ENCODE measurements at places on chromosomes 7 and 10.

DNA sequence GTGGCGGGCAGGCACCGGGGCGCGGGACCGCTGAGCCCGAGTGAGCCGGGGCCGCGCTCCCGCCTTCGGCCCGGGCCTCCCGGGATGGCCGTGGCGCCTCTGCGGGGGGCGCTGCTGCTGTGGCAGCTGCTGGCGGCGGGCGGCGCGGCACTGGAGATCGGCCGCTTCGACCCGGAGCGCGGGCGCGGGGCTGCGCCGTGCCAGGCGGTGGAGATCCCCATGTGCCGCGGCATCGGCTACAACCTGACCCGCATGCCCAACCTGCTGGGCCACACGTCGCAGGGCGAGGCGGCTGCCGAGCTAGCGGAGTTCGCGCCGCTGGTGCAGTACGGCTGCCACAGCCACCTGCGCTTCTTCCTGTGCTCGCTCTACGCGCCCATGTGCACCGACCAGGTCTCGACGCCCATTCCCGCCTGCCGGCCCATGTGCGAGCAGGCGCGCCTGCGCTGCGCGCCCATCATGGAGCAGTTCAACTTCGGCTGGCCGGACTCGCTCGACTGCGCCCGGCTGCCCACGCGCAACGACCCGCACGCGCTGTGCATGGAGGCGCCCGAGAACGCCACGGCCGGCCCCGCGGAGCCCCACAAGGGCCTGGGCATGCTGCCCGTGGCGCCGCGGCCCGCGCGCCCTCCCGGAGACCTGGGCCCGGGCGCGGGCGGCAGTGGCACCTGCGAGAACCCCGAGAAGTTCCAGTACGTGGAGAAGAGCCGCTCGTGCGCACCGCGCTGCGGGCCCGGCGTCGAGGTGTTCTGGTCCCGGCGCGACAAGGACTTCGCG lies 534 bp downstream of the FZD9 start:
- peak; percentile 34 for ATAC-seq

- ATAC-seq = peak; percentile 92
Observed at GRCh38 chr7:24963218-24963617, 16.8 kb downstream of the OSBPL3 start.

DNA sequence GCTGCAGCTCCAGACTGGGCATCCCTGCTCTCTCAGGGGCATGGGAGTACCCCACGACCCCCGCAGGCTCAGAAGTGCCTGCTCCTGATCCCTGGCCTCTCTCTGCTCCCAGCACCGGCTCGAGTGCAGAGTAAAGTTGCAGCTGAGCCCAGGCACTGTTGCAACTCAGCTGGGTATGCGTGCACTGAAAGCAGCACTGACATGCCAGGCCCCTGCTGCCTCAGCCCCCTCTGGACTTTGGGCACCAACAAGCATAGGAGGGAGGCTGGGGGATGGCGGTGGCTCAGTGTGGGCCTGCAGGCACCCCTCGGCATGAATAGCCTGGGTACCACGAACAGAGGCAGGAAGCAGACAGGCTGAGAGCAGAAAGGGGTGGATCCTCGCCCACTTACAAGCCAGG lies 295.3 kb downstream of the GRM8 start:
- ATAC-seq = peak; percentile 7

DNA sequence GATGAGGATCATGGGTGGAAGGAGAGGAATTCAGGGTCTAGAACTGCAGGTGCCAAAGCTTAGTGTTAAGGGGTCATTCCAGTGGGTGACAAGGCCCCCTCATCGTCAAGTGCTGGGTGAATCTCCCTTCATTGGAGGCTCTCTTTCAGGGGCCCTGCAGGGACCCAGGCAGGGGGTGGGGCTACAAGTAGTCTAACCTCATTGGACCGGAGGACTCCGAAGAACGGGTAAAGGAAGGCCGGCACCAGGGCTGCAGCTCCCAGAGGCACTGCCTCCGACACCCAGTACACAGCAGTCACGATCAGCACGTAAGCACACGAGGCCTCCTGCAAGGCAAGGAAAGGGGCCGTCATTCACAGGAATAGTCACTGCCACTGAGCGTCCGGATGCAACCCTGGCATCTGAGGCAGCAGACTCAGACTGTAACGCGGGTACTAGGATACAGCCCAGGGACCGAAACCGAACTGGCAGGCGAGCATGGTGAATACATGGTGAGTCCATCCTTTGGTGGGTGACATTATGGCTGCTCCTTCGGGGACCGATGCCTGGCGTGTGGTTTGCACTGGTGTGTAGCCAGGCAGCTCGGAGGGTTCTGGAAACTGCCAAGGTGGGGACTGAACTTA lies 6.7 kb downstream of the SLC13A4 start:
- ATAC-seq = no peak

GRCh38 chr7:104207348-104207730 lies 474 bp downstream of the ORC5 start:
- ATAC-seq = peak; percentile 67

DNA sequence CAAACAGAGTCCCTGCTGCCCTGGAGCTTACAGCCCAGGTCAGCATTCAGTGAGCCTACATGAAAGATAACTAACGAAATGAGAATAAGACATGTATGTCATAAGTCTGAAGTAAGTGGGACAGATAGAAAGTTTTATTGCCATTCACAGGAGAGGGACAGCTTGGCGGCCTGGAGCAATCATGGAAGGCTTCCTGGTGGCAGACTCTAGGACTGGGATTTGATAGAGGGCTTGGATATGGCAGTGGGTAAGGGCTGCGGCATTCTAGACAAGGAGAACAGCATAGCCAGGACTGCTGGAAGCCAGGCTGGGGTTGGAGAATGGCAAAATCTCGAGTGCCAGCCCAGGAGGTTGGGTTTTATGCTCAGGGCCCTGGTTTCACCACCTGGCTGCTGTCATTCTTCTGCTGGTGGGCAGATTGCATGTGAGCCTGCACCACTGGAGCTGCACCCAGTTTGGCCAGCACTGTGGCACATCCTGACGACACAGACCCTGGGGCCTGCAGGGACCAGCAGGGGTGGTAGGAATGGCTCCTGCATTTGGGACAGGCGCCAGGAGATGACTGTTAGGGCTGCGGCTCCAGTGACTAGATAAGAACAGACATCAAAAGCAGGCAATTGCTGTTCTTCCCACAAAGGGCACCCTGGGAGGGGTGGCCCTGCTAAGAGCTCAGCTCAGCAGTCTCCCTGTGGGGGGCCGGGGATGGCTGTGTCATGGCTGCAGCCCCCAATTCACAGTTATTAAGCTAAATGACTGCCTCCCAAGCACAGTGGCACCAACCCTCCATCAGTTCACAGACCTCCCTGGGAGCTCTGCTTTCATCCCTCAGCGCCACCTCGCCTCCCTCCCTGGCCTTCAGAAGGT lies 161.1 kb downstream of the RPS24 start:
- no peak for ATAC-seq

DNA sequence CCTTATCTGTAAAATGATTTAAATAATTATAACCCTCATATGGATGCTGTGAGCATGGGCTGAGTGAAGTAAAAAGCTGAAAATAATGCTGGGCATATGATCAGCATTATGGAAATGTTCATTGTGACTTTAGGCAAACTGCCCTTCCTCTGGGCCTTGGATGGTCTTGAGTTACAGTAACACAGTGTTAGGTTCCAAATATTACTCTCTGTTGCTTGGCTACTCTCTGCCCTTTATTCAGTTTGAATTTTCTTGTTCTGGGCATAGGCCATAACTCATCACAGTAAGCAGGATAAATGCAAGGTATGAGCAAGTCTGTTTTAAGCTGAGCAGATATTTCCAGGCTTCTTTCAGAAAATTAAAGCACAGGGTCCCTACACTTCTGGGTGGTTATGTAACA lies 868.0 kb downstream of the KCNMA1 start:
- ATAC-seq = no peak

DNA sequence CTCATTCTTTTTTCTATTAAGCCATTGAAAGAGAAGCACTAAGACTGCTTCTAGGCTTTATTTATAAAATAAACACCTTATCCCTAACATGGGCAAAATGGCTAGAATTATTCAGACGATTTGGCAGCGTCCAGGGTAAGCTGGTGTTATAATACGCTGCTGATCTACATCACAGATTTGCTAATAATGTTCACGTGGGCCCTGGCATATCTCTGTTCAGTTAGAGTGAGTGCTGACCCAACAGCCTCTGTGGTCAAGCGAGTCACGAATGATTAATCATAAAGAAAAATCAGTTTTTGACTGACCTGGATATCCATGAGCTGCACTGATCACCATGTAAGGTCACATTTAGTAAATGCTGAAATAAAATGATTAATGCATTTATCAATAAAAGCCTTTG lies 28.4 kb upstream of the CBLL1 start:
- no peak for ATAC-seq

GRCh38 chr7:28038175-28038797 lies 142.3 kb downstream of the JAZF1 start:
- no peak for ATAC-seq

DNA sequence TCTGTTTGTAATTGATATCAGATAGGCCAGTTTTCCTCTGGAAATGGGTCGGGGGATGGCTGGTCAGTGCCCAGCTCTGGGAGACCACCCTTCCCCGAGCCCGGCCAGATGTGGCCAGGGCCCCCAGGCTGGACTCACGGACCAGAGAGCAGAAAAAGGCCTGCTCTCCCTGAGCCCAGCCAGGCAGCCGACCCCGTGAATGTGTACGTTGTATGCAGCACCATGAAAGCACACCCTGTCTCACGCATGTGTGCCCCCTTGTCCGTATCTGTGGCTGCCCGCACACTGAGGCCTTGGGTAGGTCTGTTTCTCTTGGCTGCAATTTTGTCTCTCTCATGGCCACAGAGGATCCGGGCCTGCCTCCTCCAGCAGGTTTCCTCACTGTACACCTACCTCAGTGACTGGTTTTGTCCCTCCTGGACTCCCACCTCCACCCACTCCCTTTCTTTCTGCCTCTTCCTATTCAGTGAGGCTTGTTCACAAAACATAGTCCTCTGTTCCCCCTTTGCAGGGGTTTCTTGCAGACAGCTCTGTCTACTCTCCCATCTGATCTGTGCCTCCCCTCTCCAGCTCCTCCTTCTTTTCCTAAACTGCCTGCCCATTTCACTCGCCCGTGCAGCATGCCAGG lies 23.6 kb upstream of the ANKRD2 start:
- no peak for ATAC-seq

GRCh38 chr7:120743128-120743527 lies 114.8 kb downstream of the TSPAN12 start:
- no peak for ATAC-seq

GRCh38 chr7:128217030-128217805 lies 23.9 kb upstream of the LEP start:
- no peak for ATAC-seq

- ATAC-seq = no peak
Observed at GRCh38 chr7:45598886-45599520, 24.8 kb downstream of the ADCY1 start.

DNA sequence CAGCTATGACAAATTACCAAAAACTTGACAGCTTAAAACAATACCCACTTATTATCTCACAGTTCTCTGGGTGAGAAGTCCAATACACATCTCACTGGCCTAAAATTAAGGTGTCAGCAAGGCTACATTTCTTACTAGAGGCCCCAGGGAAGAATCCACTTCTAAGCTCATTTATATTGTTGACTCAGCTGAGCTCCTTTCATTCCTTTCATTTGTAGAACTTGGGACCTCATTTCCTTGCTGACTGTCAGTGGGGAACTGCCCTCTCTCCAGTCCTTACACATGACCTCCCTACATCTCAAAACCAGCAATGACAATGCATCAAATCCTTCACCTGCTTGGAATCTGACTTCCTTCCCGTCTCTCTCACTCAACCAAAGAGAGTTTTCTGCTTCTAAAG lies 240.3 kb downstream of the IPMK start:
- ATAC-seq = no peak

DNA sequence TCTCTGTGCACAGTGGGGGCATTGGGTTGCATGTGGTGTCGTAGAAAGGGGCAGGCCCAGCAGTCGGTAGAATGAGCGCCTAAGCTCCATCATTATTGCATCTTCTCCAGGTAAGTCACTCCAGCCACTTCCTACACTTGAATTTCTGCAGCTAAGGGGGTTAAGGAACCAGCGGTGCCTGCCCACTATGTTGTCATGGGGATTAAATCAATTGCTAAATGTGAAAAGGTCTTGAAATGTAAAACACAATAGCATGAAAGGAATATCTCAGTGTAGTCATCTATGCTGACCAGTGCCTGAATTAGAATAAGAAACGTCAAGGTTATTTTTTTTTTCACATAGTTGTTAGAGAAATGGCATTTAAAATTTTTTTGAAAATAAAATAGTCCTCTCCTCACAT lies 15.2 kb upstream of the CELF2 start:
- no peak for ATAC-seq

GRCh38 chr10:90598513-90598912 lies 259.3 kb downstream of the HTR7 start:
- no peak for ATAC-seq

DNA sequence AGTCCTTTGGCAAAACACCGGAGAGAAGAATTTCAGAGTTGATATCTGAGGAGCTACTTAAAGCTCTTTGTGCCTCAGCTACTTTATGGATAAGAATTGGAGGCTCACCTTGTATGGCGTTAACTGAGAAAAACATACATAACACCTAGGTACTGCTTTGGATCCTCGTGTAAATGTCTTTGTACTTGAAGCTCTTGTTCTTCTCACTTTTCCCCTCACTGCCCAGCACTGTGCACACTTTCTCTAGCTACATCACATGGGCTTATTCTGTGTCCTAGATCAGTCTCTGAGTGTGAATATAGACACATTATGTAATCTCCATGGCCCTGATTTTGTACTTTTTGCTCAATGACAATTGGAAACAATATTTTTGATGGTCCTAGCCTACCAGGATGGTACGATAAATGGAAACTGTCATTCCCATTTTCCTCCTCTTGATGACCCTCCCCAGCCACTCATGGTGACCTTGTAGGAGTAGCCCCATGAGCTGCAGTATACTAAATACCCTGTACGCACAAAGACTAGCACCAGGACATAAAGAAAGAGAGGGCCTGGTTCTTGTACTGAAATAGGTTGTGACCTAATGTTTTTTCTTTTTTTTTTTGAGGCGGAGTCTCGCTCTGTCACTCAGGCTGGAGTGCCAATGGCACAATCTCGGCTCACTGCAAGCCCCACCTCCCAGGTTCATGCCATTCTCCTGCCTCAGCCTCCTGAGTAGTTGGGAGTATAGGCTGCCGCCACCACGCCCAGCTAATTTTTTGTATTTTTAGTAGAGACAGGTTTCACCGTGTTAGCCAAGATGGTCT lies 22.1 kb downstream of the STAMBPL1 start:
- ATAC-seq = peak; percentile 71

- no peak for ATAC-seq
Observed at GRCh38 chr10:110434489-110435096, 63.1 kb upstream of the DUSP5 start.

DNA sequence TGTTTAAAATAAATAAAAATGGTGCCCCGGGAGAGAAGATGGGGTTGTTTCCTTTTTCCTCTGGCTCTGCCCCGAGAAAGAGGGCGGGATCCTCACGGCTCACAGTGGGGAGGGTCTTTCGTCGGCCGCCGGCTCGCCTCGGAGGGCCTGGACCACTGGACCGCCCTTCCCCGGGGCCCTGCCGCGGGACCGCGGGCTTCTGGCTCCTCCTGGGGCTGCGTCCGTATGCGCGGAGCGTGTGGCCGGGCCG lies 3.5 kb upstream of the IGF2BP3 start:
- peak; percentile 26 for ATAC-seq

DNA sequence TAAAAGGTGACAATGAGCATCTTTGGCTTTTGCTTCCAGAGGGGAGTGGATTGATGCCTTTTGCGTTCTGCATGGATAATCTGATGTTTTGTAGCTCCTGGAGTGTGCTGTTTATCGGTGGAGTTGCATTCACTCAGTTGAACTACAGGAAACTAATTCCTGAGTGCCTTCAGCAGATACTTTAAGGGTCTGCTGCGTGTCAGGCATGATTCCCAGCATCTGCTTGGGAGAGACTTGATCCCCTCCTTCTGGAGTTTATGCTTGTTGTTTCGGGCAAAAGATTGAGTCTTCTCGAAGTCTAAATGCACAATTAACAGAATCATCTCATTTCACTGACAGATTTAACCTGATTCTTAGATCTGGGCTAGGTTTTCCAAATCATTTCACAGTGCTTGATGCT lies 46.2 kb downstream of the CELF2 start:
- no peak for ATAC-seq

Measured in stimulated activated memory B cell treated with anti-CD40 and anti-IgM and Interleukin-4, amounts not matched to agents 10 μg/mL and 1 μg/mL and 100 μg/mL, for 72 hours (primary cell).